ENCODE measurements at places on chromosomes 4 and X.

DNA sequence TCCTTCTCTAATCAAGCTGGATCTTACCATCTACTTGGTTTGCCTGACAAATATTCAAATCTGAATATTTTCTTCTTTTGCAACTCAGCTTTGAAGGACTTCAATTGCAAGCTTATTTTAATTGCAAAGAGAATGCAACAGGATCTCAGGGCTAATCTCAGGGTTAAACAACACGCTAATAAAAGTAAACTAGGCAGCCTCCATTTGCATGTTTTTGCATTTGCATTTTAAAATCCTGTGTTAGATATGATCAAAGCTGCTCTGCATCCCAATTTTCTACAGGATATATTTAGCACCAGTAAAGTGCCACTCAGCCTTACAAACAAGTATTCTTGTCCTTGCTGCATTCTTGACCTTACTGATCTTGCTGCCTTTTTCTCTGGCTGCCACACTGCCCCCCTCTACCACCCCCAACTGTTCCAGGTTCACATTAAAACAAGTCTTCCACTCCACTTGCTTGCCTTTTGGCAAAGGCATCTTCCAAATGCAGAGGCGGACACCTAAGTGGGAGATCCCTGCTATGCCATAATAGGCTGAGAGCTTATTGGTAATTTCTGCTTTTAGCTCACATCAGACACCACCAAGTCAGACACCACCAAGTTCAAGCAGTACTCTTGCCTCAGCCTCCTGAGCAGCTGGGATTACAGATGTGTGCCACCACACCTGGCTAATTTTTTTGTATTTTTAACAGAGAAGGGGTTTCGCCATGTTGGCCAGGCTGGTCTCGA is 48.1 kb downstream of the GPRIN3 start:
- no peak for DNase-seq

GRCh38 chr4:161926033-161926828 is 237.6 kb downstream of the FSTL5 start:
- DNase-seq = no peak

DNA sequence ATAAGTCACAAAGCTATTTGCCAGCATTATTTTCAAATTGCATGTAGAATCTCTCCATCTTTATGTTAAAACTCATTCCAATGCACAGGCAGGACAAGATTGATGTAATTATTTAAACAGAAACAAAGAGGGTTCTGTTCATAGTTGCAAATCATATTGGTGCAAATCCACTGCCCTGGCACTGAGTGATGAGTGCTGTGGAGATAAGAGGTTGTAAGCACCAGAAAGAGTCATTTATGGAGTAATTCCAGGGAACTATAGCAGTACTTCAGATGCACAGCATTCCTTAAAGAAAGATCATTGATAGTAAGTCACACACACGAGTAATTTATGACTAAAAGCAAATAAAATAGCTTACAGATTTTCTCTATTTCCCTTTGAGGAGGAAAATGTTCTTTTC is 337.7 kb upstream of the CTSO start:
- DNase-seq = no peak

GRCh38 chrX:40415675-40416074 is 165.1 kb upstream of the ATP6AP2 start:
- DNase-seq = no peak

DNA sequence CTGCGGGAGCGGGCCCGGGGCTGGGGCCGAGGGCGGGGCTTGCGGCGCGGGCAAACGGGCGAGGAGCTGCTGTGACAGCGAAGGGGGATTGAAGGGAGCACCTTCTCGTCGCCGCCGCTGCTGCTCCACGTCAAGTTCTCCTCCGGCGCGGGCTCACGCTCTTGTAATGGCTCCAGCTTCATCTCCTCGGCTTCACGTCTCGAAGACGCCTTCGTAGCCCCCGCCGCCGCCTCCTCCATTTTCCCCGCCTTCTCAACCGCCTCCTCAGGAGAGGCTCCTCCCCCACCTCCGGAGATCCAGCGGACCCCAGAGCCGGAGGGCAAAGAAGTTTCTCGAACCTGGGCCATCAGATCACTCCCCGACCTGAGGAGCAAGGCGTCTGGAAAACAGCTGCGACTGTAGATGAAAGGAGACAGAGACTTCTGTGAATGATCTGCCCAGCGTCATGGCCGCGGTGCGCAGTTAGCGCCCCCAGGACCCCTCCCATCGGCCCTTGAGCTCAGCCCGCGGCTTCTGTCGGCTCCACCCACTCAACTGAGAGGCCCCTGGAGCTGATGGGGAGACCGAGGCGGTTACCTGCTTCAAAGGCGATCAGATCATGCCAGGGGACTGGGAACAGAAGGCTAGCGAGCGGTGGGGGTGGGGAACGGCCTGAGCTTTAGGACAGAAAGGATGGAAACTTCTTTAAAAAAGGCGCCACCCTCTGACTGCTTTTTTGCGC is 895 bp downstream of the USP51 start:
- DNase-seq = peak; percentile 79

Measured in adrenal gland (tissue), 19 donors.